ENCODE measurements at places on chromosomes 2 and 18.

GRCh38 chr2:25814681-25815080 lies 63.6 kb downstream of the ASXL2 start:
- no peak for DNase-seq

- DNase-seq, result no peak
Observed at GRCh38 chr18:23033056-23033455, 99.9 kb downstream of the RBBP8 start.

DNA sequence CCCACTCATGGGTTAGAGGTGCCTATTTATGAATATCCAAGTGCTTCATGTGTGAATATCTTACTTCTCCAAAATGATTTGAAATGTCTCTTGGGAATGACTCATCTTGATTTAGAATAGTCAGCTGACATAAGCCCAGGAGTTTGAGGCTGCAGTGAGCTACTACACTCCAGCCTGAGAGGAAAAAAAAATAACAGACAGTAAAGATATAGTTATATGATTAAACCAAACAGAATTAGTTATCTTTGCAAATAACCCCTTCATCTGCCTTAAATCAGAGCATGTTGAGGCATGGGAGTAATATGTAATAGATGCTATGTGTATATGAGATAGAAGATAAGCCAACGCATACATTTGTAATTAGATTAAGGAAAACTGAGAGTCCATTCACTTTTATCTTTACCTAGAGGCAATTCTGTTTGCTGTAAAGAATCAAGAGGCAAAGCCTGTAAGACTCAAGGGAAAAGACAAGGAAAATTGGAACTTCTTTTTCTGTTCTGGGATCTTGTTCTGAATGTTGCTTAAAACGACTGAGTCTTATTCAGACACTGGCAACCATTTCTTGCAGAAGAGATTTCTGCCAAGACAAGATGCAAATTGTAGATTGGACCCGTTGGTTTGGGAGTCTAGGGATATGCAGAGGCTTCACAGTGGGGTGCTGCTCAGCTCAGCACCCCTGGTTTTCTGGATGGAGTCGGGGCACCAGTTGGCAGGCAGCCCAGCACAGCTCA lies 104.4 kb downstream of the LIPG start:
- no peak for DNase-seq

GRCh38 chr2:110146945-110147332 lies 31.3 kb upstream of the MALL start:
- DNase-seq, result no peak
